NCI-H1436 (cell line): ENCODE measurements at places on chromosomes 7 and 10.

- no peak for DNase-seq
Observed at GRCh38 chr10:100628061-100628460, 92.3 kb downstream of the HIF1AN start.

DNA sequence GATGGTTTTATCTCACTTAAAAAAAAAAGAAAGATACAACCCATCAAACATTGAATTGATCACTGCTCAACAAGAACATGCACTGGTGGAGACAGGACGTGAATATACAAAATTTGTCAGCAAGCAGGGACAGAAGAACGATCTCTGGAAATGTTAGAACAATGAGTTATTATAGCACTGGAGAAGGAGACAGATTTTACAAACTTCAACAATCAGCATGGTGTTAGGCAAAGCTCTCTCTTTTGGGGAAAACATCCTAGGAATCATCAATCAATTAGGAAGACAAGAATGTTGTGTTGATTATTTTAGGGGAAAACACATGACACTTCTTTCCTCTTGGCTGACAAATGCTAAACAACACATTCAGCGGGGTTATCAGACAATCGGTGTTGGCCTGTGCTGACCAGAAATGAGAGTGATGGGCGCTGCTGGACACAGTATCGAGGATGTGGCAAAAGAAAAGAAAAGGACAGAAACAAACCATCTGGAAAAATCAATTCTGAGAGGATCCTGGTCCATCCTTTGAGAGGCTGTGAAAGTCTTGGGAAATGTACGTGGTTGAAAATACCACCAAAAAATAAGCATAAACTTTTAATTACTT lies 103.9 kb downstream of the RAPGEF5 start:
- no peak for DNase-seq

DNA sequence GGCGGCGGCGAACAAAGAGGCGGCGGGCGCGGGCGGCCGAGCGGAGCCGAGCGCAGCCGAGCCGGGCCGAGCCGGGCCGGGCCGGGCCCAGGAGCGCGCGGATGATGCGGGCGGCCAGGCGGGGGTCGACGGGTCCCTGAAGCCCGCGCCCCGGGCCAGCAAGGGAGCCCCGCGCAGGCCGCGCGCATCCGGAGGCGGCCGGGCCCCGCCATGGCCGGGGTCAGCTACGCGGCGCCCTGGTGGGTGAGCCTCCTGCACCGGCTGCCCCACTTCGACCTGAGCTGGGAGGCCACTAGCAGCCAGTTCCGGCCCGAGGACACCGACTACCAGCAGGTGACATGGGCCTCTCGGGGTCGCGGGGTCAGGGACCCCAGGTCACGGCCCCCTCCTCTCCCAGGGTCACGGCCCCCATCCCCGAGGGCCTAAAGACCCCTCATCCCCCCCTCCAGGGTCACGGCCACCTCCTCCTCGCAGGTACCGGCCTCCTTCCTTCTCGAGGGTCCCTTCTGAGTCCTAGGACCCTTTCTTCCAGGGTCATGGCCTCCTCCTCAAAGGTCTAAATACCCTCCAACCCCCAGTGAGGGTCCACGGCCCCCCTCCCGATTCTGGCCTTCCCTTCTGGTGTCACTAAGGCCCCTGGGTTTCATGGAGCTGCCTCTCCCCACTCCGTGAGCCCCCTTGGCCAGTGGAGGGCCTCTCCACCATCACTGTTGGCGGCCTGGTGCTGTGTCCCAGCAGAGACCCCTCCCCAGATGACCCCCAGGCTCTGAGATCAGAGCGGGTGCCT lies at the start of gene TTYH3:
TSS of gene TTYH3 (plus strand) at position 41 of the 787 bp plus-strand sequence. CDS start at position 211, 170 bp downstream.
- no peak for DNase-seq

DNA sequence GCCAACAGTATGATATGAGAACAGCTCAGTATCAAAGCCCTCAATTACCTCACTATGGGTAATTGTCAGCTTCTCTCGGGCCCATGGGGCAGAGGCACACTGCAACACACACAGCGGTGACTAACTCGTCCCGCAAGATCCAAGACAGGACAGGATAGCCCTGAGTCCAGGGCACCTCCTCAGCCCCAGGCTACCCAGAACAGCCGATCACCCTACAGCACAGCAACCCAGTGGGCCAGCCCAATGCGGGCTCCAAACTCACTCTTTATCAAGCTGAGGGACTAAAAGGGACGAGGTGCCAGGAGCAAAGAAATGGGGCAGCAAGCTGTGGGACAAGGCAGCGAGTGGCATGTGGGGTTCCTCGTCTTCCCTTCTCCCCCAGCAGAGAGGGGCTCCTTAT lies 765.1 kb downstream of the GRID1 start:
- no peak for DNase-seq

DNA sequence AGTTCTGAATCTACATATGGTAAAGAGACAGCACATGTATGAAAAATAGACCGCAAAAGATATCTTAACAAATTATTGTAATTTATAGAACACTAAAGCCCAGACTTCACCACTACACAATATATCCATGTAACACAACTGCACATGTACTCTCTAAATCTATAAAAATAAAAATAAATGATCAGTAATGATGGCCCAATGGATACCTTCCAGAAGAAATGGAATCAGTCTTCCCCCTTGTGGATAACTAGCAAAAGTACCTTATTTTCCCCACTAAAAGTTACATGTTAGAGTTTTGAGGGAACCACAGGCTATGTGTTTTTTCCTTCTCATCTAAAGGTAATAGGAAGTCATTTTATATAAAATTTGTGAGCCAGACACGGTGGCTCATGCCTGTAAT lies 25.7 kb downstream of the C7orf25 start:
- DNase-seq = no peak

DNA sequence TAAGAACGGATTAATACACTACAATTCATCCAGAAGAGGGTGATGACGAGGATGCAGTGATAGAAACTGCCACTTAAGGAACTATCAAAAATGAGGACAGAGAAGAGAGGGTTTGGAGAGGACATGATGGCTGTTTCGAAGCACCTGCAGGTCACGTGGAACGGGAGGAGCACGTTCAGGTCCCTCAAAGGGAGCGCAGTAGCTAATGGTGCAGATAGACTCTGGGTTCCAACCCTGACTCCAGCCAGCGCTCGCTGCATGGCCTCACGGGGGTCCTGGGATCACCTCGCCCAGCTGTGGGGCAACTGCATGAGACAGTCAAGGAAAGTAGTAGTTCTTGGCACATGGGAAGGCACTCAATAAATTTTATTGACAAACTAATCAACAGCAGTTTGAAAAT lies 208.6 kb upstream of the RNF32 start:
- DNase-seq = no peak

- peak; percentile 56 for DNase-seq
Observed at GRCh38 chr7:5494683-5495561, 71.3 kb upstream of the TNRC18 start.

DNA sequence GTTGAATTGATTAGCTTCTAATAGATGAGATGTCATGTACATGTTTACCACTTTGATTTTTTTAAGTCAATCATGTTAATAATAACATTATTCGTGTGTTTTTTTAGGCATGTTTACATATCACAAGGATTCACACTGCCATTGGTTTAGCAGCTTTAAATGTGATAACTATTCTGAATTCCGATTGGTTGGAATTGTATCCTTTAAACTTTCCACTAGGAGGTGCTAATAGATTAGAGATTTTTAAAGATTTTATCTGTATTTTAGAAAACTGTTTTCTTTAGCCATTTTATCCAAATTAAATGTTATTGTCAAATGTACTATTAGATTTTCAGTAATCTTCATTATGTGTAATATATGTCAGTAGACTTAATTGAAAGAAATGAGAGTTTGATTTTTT lies 83.2 kb downstream of the HECTD2 start:
- no peak for DNase-seq

GRCh38 chr7:132450188-132450587 lies 126.1 kb downstream of the PLXNA4 start:
- DNase-seq = no peak

GRCh38 chr10:80462981-80463741 lies 9.1 kb downstream of the TSPAN14 start:
- no peak for DNase-seq

- no peak for DNase-seq
Observed at GRCh38 chr7:25907731-25908130, 244.3 kb upstream of the NFE2L3 start.

GRCh38 chr10:67539312-67539711 lies 156.7 kb downstream of the CTNNA3 start:
- DNase-seq = no peak

DNA sequence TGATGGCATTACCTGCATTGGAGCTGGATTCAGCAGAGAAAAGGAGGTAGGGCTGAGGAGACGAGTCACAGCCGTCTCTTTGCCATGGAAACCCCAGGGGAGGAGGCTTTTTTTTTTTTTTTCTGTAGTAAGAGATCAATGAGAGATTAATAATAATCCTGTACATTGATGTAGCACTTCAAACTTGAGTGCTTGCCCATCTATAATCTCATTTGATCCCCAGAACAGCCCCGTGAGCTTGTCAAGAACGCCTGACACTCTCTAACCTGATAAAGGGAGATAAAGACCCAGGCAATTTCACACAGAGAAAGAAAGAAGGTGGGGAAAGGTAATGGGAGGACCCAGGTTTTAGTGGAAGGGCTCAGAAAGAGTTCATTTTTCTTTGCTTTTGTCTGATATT lies 195.2 kb upstream of the FOXK1 start:
- no peak for DNase-seq

- DNase-seq = no peak
Observed at GRCh38 chr10:113187063-113187777, 237.2 kb downstream of the TCF7L2 start.

- no peak for DNase-seq
Observed at GRCh38 chr7:63031838-63032436, 966.7 kb upstream of the ZNF722 start.

DNA sequence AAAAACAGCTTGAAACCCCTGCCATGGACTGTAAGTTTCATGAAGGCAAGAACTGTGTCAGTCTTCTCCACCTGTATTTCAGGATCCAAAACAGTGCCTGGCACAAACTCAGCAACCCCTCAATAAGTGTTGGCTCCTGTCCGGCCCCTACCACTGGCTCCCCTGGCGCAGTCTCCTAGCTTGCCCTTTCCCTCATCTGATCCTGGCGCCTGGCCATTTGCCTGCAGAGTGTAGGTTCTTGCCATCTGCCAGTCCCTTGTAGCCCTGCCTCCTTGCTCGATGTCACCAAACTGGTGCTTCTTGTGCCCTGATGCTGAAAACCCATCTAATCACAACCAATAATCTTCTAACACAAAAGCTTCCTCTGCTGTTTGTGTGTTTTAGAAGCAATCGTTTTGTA lies 60.4 kb downstream of the LGI1 start:
- DNase-seq = no peak

DNA sequence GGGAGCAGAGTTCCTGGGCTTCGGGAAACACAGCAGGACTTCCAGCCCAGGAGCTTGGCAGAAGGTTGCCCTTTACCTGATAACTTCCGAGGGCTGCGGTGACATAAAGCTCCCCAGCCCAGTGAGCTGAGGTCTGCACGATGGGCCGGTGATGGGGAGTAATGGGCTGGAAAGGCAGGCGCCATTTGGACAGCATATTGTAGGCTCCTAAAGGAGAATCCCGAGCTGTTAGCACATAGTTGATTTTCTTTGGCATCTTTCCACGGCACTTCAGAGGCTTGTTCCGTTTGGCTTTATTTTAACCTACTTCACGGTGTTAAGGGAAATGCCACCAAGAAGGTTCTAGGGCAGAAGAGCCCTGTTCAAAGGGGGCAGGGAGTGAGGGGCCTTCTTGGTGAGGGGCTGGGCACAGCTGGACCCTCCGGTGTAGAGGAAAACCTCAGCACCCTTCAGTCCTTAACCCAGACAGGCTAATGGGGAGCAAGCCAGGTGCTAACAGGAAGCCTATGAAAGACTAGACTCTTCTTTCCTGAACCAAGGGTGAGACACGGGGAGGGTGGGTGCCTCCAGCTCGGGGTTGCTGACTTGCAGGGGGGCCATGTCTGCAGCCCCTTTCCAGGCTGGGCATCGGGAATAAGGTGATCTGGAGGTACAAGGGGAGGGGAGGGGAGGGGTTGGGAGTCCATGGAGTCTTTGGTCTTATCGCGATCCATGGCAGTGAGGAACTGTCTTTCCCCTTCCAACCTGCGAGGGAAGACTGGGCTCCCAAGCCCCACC lies 347.7 kb downstream of the GLRX3 start:
- no peak for DNase-seq

DNA sequence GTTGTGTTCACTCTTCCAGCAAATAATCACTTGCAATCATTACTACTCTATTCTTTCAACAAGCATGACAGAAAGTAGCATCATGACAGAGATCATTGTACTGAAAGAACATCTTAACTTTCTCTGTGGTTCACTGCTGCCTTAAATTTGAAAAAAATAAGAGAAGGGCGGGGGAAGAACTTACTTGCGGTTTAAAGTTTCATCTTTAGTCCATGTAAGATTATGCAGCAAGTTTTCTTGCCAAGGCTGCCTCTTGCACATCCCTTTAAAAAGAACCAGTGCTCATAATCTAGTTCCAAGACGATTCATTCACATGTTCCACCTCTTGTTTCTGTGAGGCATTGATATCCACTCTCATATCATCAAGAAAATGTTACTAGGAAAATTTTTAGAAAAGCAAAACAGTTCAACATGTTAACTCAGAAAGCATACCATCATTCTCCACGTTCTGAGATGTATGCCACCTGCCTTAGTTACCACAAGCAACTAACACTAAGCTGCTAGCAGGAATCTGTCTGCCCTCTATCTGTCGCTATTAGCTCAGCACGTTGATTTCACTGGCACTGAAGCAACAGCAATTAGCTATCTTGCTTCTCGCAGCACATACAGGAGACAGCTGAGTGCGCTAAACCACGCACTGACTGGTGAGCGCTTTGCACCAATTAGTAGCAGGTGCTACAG lies at the start of gene PCDH15:
TSS of gene PCDH15 (minus strand) at position 491 of the 681 bp plus-strand sequence. CDS start 136,969 bp downstream, outside the sequence.
- DNase-seq = peak; percentile 56

DNA sequence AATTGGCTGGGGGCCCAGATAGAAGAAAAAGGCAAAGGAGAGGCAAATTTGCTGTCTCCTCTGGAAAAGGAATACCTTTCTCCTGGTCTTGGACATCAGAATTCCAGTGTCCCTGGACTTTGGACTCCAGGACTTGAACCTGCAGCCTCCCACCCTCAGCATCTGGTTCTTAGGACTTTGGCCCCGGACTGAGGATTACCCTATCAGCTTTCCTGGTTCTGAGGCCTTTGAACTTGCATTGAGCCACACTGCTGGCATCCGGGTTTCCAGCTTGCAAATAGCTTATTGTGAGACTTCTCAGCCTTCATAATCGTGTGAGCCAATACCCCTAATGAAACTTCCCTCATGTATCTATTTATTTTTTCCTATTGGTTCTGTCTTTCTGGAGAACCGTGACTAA lies 68.3 kb downstream of the DNAH11 start:
- DNase-seq = no peak

DNA sequence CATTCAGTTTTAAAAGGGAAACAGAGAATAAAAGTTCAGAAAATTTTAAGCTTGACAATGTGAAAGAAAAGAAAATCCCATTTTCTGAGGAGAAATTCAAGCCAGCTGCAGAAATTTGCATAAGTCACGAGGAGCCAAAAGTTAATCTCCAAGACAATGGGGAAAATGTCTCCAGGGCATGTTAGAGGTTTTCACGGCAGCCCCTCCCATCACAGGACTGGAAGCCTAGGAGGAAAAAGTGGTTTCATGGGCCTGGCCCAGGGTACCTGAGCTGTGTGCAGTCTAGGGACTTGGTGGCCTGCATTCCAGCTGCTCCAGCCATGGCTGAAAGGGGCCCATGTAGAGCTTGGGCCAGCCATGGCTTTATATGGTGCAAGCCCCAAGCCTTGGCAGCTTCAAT lies 59.6 kb upstream of the NXPH1 start:
- no peak for DNase-seq
